ENCODE measurements at places on chromosomes 1 and 21.
A peak's percentile ranks its signal among the peaks of the same experiment; 100 is the strongest.

GRCh38 chr1:26358411-26359384, 4.8 kb upstream of the CRYBG2 start:
- no peak for DNase-seq

- DNase-seq, result no peak
Measured at GRCh38 chr1:56493826-56494225, 85.5 kb downstream of the PLPP3 start.

- no peak for DNase-seq
Measured at GRCh38 chr1:33231166-33231565, 25.1 kb upstream of the ZNF362 start.

DNA sequence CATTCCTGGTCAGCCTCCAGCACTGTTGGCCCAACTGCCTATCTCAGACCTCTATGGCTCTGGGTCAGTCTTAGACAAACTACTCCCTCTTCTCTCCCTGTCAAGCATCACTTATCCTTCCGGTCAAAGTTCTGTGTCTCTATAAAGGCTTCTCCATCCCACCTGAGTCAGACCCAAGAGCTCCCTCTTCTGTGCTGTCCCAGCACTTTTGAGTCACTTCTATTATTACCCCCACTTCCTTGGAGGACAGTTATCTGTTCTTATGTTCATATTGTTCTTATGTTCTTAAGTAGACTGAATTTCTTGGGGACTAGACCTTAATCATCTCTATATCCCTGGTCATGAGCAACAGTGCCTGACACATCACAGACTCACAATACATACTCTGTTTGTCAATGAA, 29.2 kb upstream of the IL10 start:
- DNase-seq, result no peak

GRCh38 chr1:37305108-37305507, 169.3 kb upstream of the ZC3H12A start:
- DNase-seq, result no peak

- DNase-seq, result no peak
Measured at GRCh38 chr1:5752746-5753548, 239.3 kb downstream of the NPHP4 start.

- no peak for DNase-seq
Measured at GRCh38 chr1:65471861-65472332, 51.4 kb downstream of the LEPR start.

DNA sequence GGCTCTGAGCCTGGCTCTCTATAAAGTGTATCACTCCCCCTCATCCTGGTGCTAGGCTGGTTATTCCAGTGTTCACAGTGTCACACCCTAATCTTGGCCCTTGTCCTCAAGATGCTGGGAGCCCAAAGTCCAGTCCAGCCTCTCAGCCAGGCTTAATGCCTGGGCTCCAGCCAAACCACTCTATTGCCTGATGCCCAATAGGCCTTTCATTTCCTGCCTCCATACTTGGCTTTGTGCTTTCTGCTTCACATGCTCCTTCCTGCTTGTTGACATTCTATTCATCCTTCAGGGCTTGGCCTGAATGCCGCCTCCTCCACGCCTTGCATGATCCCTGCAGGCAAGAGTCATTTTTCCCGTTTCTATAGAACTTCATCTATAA, 1.7 kb downstream of the KLHDC8A start:
- no peak for DNase-seq

GRCh38 chr1:82704966-82705365, 904.2 kb downstream of the ADGRL2 start:
- no peak for DNase-seq

GRCh38 chr1:110420874-110421793, 13.6 kb upstream of the LAMTOR5 start:
- peak; percentile 96 for DNase-seq

Measured in inflammatory macrophage (primary cell).